Purkinje cell (primary cell): ENCODE measurements at places on chromosomes 13 and 19. TPM values are rescaled to one million over a fixed set of nuclear protein-coding genes. Genes with fewer than 3 reads are reported as not detected.

The SYNGR4 gene
- polyA plus RNA-seq = not detected in 2 replicates

The RNF17 gene
- polyA plus RNA-seq = not detected in 2 replicates

The APC2 gene
- polyA plus RNA-seq = 0.60 and 1.2 TPM in 2 replicates

The ANKRD24 gene
- 0.25 and 1.1 TPM in 2 replicates for polyA plus RNA-seq

The SIGLEC12 gene
- polyA plus RNA-seq = not detected in 2 replicates

The IGLON5 gene
- 0.32 and 0.78 TPM in 2 replicates for polyA plus RNA-seq

The FSD1 gene
- polyA plus RNA-seq = 4.8 and 7.1 TPM in 2 replicates
